Endothelial cell (in vitro differentiated cells): ENCODE measurements at places on chromosomes 3 and 15.

- DNase-seq, result no peak
These were observed 20.7 kb upstream of the LPP start for GRCh38 chr3:188133219-188133618.

GRCh38 chr3:191366675-191367074 is 36.3 kb upstream of the UTS2B start:
- no peak for DNase-seq

- DNase-seq, result no peak
These were observed 2.4 kb upstream of the POPDC2 start for GRCh38 chr3:119662604-119663373.

DNA sequence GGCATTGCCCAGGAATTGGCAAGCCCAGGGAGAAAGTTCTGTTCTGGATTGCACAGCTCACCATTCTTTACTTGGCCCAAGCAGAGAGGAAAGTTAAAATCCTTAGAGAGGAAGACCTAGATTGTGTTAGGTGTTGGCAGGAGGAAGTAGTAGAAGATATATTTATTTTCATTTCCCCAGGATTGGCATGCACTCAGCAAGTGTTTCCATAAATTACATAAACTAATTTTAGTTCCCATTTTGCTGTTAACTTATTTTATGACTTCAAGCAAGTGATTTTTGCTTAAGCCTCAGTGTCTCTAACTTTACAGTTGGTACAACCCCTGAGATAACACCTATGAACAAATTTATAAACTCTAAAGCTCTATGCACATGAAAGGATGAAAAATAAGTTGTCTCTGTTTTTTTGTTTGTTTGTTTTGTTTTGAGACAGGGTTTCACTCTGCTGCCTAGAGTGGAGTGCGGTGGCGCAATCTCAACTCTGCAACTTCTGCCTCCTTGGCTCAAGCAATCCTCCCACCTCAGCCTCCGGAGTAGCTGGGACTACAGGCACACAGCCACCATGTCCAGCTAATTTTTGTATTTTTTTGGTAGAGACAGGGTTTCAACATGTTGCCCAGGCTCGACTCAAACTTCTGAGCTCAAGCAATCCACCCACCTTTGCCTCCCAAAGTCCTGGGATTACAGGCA is 31.2 kb upstream of the TOP2B start:
- DNase-seq, result no peak

GRCh38 chr3:75180235-75180944 is 483.7 kb upstream of the FRG2C start:
- DNase-seq, result no peak

DNA sequence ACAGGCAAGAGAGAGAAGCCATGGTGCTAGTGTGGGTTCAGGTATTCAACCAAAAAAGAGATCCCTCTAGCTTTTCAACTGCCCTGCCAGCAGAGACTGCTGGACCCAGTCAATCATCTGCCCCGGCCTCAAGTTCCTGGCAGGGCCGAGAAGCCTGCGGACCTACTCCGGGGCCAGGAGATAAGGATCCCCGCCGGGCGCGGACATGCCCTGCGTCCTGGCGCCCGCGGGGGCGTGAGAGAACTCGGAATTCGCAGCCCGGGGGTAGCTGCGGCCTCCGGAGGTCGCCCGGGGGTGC is 821 bp upstream of the MAGI1 start:
- peak; percentile 58 for DNase-seq

DNA sequence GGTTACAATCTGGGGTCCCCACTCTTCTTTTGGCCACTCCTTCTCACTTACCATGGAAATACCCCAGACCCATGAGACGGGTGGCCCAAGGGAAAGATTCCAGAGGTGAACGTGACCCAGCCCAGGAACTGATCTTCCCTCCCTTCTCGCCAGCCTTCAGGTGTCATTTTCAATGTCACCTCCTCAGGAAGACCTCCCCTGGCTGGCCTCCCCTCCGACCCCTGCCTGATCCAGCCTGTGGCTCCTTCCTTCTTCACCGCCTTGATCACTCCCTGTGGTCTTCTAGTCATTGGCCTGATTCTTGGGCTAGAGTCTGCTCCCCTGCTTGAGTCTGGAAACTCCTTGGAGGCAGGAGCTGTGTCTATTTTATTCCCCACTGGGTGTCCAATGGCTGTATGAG is 146.1 kb downstream of the SMAD6 start:
- DNase-seq, result no peak

DNA sequence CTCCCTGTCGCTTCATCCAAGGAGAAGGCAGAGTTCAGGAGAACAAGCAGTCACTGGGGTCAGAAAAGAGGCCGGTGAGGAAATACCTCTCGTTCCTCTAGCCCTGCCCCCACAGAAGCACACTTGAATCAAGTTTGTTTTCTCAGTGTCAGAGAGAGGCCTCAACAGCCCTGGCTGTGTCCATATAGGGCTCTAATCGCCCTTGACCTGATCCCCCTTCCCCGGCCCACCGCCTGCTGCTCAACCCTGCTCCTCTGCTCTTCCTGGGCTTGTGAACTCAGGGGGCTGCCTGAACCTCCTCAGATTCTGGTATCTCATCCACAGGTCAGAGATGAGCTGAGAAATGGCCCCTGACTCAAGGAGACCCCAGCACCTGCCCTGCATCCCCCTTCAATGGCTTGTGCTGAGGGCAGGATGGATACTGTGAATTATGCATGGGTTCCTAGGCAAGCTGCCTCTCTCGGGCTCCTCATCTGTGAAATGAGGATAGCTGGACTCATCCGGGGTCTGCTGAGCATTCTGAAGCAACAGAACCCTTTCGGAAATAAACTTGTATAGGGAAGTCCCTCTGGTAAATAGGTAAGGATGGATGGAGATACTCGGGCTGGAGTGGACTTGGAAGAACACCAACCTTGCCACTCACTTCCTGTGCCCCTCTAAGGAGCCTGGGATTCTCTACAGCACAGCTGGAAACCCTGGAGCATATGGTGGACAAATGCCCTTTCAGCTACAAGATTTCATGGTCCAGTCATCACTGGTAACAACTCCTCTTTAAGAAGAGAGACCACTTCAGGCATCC is 147.5 kb downstream of the STT3B start:
- DNase-seq, result no peak

- no peak for DNase-seq
These were observed 105.6 kb downstream of the GTPBP8 start for GRCh38 chr3:113096188-113096892.

DNA sequence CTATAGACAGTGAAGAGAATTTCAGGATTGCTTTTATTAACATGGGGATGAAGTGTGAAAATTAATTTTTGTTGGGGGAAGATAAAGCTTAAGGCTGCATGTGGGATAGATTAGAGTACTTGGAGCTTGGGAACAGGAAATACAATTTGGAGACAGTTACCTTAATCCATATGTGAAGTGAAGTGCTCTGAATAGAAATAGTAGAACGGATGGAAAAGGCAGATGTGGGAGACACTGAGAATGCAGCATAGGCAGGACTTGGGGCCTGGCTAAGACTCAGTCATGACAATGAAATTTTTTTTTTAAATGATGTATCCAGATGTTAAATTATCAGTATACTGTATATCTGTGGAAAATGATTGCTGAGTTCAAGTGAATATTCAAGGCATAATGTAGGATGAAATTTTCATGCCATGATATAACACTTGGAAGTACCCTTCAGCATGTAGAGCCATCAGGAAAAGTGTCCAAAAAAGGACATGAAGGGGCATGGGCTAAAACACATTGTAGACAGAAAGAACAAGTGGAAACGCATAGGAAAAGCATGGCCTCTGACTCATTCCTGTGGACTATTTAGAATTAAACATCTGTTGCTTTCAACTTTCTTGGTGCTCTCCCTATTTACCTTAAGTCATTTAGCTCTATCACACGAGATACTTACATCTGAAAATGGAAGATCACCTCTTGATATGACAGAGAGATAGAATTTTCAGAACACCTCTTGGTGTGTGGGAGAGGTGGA is 134.8 kb downstream of the RBMS3 start:
- DNase-seq, result no peak

GRCh38 chr3:81816473-81817250 is 55.2 kb upstream of the GBE1 start:
- DNase-seq, result no peak

- no peak for DNase-seq
These were observed 15.3 kb downstream of the FAM3D start for GRCh38 chr3:58651276-58651675.

DNA sequence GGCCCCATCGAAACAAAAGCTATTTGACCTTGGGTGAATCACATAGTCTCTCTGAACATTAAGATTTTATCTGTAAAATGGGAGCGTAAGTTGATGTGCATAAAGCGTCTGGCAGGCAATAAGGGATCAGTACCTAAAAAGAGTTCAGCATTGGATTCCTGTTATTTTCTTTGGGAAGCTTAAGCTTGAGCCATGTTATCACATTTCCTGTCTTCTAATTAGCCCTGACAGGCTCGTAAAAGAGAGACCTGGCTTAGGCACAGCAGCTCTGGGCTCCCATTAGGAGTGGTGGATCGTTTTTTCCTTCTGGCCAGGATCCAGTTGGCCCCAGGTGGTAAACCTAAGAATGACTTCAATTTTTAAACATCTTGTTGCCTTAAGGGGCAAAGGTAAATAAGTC is 26.0 kb upstream of the CA12 start:
- DNase-seq, result no peak

- DNase-seq, result peak; percentile 55
These were observed 330.2 kb downstream of the EPHB1 start for GRCh38 chr3:135125171-135125801.

DNA sequence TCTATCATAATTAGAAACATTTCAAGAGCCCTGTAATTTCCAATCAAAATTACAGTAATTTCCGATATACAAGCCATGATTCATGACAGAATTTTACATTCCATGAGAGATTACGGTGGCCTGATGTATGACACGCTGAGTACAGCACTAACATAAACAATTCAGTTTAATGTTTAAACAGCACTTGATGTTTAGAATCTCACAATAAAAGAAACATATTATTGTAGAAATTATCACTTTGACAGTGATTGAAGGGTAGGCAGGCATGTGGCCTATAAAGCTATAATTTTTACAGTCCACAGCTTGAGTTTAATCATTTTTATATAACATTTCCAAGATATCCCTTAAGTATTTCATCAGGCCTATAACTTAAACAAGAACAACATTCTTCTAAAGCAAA is 48.5 kb downstream of the SATB1 start:
- no peak for DNase-seq

DNA sequence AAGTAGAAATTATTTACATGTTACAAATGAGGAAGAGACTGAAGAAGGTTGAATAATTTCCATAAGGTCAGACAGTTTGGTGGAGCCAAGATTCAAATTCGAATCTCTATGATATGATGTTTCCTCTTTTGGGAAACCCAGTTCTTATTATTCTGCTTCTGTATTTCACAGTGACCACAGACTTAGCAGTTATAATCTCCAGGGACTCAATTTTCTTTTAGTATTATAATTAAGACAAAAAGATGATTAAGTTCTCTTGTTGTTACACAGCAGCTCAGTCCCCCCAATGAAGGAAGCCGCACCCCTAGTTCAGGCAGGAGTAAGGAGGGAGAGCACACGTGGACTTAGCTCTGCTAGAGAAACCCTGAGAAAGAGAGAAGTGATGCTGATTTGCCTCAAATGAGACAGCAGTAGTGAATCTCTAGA is 130.6 kb downstream of the CCNL1 start:
- no peak for DNase-seq

GRCh38 chr3:111321786-111322185 is 220.2 kb upstream of the CD96 start:
- DNase-seq, result no peak

DNA sequence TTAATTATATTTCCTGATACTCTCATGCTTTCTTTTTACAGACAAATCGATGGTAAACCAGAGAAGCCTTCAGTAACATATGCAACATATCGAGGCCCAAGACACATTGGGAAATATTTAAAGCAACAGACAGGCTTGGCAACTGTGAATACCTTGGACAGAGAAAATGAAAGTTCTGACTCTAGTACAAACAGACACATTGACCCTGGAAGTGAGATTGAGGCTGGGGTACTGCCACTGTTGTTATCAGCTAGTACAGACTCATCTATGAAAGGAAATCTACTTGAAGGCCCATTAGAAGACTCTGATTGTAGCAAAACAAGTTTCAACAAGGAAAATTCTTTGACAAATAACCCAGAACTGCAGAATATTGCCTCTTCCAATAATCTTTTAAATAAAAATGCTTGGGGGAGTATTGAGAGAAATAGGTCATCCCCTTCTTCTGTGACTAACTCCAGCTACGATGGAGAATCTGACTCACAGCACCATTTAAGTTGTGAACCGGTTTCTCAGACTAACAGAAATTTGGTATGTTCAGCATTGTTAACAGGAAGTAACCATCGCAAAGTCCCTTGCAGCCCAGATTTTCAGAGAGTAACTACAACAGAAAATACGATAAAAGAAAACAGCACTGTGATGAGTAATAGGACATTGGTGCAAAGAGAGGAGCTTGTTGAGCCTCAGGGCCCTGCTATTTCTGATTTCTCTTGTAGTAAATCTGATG is 50.2 kb downstream of the CRYBG3 start:
- no peak for DNase-seq

DNA sequence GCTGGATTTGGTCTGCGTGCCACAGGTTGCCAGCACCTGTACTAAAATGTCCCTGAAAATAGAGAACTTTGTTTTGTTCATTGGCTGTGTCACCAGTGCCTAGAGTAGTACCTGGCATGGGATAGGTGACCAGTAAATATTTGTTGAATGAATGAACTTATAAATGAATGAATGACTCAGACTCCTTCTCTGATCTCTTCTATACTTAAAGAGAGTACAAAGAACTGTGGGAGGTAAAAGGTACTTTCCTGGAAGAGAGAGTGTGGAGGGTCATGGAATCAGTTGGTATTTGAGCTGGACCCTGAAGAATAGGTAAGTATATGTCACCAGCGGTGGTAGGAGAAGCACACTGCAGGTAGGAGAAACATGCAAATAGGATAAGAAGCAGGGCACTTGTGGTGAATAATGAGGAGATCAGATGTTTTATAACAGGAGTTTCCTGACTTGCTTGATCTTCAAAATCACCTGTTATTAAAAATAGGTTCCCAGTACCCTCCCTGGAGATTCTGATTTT is 149.4 kb downstream of the LPP start:
- no peak for DNase-seq

GRCh38 chr3:139106013-139106932 is 61.6 kb upstream of the PRR23C start:
- DNase-seq, result no peak

- DNase-seq, result no peak
These were observed 31.5 kb upstream of the FAM107A start for GRCh38 chr3:58608648-58609047.

- no peak for DNase-seq
These were observed 71.9 kb downstream of the CSNK1G1 start for GRCh38 chr15:64284042-64284441.

- no peak for DNase-seq
These were observed 18.6 kb downstream of the CD200R1 start for GRCh38 chr3:112956351-112956750.

GRCh38 chr3:30358871-30359270 is 247.5 kb upstream of the TGFBR2 start:
- DNase-seq, result no peak

- no peak for DNase-seq
These were observed 12.3 kb downstream of the RHOA start for GRCh38 chr3:49399461-49399860.

- DNase-seq, result no peak
These were observed 26.0 kb upstream of the VIPR1 start for GRCh38 chr3:42476225-42477125.
